Activated CD8-positive, alpha-beta memory T cell treated with anti-CD3 and anti-CD28 coated beads for 24 hours (primary cell): ENCODE measurements at places on chromosomes 16 and 17.

- DNase-seq: no peak
Observed at GRCh38 chr16:56986361-56986760, 3.0 kb upstream of the NLRC5 start.

GRCh38 chr17:62690168-62690897, 62.9 kb downstream of the MRC2 start:
- DNase-seq: no peak

DNA sequence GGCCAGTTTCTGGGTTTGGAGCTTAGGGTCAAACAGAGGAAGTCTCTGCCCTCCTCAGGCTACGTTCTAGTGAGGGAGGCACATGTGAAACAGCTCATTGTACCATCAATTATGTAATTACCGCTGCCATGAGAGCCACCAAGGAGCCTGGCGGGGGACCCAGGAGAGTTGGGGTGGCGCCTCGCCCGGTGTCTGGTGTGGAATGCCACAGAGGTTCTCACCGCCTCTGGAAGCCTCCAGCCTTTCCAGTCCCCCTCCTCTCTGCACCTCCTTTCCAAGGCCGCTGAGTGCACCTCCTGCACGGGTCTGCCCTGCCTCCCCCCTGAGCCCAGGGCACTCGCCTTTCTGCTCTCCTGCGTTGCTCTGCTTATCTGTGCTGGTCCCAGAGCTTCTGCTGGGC, 51.4 kb downstream of the SREBF1 start:
- no peak for DNase-seq

- no peak for DNase-seq
Observed at GRCh38 chr17:18321309-18321708, 6.2 kb downstream of the SMCR8 start.

DNA sequence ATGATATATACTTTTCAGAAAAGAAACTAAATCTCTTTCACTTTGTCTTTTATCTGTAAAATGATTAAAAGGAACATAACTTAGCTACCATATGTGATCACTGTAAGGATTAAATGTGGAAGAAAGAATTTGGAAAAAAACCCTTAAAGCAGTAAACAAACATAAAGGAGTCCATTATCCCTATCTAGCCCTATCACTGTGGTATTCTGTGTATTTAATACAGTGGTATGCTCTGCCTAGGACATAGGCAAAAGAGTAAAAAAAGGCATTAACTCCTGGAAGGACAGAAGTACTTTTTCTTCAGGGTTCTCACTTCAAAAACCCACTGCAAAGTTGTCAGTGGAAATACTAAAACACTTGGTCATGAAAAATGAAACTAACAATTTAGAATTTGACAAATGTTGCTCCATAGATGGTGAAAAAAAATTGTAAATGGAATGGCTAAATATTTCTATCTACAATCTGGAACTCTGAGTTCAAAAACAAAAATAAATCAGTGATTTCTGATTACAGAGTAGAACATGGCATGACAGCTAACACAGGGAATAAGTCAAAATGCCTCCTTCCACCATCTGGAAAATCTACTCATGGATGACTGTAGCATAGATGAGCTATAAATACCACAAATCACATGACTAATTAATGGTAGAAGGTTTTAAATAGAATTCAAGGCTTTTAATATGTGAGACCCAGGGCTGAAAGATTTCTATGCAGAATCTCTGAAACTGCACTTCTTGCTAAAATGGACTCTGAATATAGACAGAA, 140.1 kb downstream of the ITFG1 start:
- DNase-seq: no peak

- DNase-seq: no peak
Observed at GRCh38 chr16:26524281-26524680, 542.4 kb upstream of the C16orf82 start.

DNA sequence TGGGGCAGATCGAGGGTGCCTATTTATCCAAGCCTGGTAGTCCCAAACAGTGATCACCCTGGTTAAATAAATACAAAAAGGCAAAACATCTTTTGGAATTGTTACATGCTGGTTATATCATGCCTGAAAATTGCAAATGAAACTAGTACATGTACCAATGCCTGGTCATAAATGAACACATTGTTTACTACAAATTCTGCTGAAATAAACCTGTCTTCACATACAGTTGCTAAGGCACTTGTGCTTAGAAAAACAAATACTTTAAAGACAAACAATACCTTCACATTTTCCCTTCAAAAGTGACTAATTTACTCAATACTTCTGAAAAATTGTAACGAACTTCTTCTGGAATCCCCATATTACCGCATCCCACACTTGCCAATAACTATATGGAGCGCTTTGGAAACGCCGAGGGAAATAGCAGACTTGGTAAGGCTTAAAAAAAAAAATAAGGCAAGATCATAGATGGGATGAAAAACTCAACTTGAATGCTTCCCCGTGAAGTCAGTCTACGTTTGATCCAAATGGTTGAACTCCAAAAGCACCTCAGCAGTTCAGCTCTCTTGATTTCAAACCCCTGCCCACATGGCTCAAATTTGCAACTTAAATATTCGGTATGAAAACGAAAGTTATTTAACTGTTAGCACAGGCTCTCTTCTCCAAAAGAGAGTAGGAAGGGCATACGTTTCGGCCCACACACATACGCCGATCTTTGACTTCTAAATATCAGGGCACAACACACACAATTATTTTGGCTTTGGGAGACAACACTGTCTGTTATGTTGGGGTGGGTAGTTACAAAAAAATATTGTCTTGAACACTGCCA, 264.5 kb downstream of the NTN1 start:
- no peak for DNase-seq

DNA sequence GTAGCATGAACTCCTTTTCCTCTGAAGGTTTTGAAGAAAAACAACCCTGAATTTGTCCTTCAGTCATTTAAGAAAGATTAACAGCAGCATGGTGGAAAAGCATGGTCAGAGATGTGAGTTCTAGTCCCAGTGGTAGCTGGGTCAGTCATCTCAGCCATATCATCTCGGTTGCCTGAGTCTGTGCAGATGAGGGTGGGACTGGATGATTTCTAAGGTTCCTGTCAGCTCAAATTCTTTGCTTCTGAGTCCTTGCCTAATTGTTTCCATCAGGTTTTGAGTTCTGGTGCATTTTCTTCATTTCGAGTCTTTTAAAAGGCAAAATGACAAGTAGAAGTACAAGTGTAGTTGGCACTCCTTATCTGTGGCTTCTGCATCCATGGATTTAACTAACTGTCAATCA, 63.9 kb downstream of the TNRC6C start:
- DNase-seq: no peak

DNA sequence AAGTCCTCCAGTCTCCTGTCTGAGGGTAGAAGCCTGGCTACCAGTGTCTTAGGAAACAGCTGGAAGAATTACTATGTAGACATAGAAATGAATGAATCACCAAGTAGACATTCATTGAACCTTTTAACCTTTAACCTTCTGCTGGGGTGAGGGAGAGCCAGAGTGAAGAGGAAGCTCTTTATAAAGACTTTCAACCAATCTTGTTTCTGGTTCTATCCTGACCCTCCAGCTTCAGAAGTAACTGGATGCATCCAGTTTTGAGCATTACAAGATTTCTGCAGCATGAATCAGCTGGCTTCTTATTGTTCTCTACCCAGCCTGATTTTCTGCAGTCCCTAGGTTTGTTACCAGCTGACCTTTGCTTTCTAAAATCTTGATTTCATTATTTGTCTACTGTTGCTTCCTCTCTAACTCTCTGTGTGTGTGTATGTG, 8.5 kb downstream of the TEKT1 start:
- DNase-seq: no peak

GRCh38 chr17:74807925-74808324, 31.8 kb upstream of the NAT9 start:
- no peak for DNase-seq

- no peak for DNase-seq
Observed at GRCh38 chr16:55672471-55672870, 16.7 kb downstream of the SLC6A2 start.

GRCh38 chr17:15262291-15263205, 2.6 kb downstream of the PMP22 start:
- peak; percentile 60 for DNase-seq

- DNase-seq: no peak
Observed at GRCh38 chr17:824378-824777, 42.2 kb downstream of the MRM3 start.

DNA sequence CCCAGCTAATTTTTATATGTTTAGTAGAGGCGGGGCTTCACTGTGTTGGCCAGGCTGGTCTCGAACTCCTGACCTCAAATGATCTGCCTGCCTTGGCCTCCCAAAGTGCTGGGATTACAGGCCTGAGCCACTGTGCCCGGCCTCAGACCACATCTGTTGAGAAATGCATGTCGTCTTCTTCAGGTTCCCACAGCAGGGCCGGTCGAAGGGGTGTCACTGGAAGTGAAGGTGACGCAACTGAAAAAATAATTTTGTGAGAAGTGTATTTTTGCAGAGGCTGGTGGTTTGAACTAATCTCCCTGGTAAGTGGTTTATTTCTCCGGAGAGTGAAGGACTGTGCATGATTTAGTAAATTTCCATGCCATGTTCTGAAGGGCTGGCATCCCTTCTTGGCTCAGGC, 33.4 kb upstream of the IL34 start:
- DNase-seq: no peak

- DNase-seq: no peak
Observed at GRCh38 chr17:66551839-66552238, 249.4 kb downstream of the PRKCA start.

- no peak for DNase-seq
Observed at GRCh38 chr17:47257651-47258339, 4.2 kb downstream of the ITGB3 start.

- DNase-seq: no peak
Observed at GRCh38 chr17:30964876-30965275, 6.0 kb upstream of the RNF135 start.

GRCh38 chr17:70313086-70313852, 143.9 kb downstream of the KCNJ2 start:
- DNase-seq: no peak

GRCh38 chr16:9122969-9123368, 31.5 kb downstream of the HAPSTR1 start:
- no peak for DNase-seq

- DNase-seq: no peak
Observed at GRCh38 chr16:64361753-64362152, 760.1 kb downstream of the CDH11 start.

GRCh38 chr16:27251541-27252205, 16.9 kb downstream of the NSMCE1 start:
- DNase-seq: peak; percentile 64

DNA sequence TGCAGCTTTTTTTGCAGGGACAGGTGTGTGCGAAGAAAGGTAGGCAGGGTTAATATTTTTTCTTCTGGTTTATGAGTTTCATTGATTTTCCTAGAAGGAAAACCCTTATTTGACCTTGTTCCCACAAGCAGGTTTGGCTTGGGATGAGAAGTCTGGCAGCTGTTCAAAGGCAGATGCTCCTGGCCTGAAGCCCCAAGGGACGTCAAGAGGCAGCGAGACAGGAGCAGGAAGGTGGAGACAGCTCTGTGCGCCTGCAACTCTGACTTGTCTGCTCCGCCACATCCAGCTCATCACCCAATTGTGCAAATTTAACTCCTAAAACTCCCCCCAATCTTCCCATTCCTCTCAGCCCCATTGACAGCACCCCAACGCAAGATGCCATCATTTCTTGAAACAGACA, 136.8 kb upstream of the XYLT1 start:
- no peak for DNase-seq

GRCh38 chr17:750431-751037, 1.5 kb downstream of the GEMIN4 start:
- DNase-seq: no peak

DNA sequence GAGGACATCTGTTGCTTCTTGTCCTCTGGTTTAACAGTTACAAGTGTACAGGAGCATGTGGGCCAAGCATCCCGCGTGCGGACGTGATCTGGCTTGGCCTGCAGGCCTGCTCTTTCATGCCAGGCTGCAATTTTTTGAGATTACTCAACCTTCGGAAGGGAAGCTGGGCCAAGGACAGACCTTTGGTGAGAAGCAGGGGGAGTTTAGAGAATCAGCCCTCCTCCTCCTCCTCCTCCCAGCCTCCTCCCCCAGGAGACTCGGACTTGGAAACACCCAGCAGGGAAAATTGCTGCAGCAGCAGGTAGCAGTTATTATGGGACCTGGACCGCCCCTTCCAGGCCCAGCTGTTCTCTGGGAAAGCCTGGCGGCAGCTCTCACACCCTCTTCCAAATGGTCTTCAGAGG, 5.1 kb upstream of the KLHL36 start:
- DNase-seq: no peak

- DNase-seq: no peak
Observed at GRCh38 chr16:87638736-87639135, 36.4 kb downstream of the JPH3 start.

DNA sequence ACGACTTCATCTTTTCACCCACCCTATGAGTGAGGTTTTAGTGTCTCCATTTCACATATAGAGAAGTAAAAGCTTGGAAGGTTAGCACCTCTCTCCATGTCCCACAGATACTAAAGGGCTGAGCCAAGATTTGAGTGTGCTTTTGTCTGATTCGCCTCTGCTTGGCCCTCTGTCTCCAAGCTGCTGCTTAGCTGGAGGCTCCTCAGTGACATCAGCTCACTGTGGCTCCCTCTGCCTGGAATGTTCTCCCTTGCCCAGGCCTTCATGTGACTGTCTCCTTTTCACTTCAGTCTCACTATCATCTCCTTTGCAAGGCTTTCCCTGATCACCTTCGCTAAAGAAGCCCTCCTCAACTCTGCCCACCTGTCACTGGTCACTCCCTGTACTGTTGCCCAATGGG, 84.5 kb upstream of the HSBP1 start:
- no peak for DNase-seq

- DNase-seq: peak; percentile 19
Observed at GRCh38 chr17:67573987-67574657, 143.6 kb upstream of the NOL11 start.

GRCh38 chr16:31107465-31107867, 720 bp upstream of the BCKDK start:
- no peak for DNase-seq

- no peak for DNase-seq
Observed at GRCh38 chr17:37478187-37478586, 11.5 kb upstream of the DUSP14 start.

- no peak for DNase-seq
Observed at GRCh38 chr17:69404399-69404798, 10.1 kb upstream of the MAP2K6 start.

- no peak for DNase-seq
Observed at GRCh38 chr16:311725-312124, 28.8 kb downstream of the PDIA2 start.

DNA sequence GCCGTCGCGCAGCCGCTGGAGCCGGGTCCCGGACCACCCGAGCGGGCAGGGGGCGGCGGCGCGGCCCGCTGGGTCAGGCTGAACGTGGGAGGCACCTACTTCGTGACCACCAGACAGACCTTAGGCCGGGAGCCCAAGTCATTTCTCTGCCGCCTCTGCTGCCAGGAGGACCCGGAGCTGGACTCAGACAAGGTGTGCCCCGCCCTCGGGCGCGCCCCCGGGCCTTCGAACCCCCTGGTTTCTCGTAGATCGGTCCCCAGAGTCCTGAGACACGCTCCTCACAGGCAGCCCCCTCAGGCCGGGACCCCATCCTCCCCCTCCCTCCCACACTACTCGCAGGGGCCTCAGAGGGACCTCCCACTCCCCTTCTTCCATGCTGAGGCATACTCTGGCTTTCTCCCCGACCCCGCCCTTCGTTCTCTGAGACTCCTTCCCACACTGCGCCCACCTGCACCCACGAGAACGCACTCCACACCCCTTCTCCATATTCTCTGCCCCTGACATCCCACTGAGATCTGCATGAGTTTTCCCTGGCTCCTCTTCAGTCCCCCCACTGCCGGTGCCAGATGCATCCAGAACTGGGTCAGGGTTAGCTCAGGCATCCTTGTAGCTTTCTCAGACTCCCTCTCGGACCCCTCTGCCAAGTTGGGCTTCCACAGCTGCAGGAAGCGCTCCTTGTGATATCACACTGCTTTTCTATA, 523 bp downstream of the KCTD2 start:
- DNase-seq: peak; percentile 74
